ENCODE measurements at places on chromosomes 7 and 10. TPM values are rescaled to one million over a fixed set of nuclear protein-coding genes. Genes with fewer than 3 reads are reported as not detected.
A peak's percentile ranks its signal among the peaks of the same experiment; 100 is the strongest.

Gene SPDYE2
- total RNA-seq, result not detected

Gene MKX
- 22.4 TPM for total RNA-seq

Gene MYL10
- total RNA-seq, result not detected

Gene LBX1
- not detected for total RNA-seq

Gene C10orf53
- total RNA-seq, result not detected

Gene RNF148
- total RNA-seq, result 8.7 TPM

DNA sequence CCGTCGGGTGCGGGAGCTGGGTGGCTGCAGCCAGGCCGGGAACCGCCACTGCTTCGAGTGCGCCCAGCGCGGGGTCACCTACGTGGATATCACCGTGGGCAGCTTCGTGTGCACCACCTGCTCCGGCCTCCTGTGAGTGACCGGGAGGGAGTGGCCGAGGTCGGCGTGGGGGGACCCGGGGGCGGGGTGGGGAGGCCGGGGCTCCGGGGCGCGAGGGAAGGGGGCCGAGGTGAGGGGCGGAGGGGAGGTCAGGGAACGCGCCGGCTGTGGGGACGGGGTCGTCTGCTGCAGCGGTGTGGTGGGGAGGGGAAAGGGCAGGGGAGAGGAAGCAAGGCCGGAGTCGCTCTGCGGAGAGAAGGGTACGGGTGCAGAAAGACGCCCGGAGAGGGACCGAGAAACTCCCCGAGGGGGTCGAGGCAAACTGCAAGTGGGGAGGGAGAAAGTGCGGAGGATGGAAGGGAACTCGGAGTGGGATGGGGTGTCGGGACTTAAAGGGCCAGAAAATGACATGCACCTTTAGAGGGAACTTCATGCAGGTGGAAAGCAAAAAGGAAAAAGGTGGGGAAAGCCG is 518 bp downstream of the AGFG2 start:
- H3K36me3 ChIP-seq, result no peaks in the 10 kb centered on the region
- H3K27me3 ChIP-seq, result no peaks in the 10 kb centered on the region
- H3K4me3 ChIP-seq, result peak overlapping the region; percentile 90
- H3K27ac ChIP-seq, result peak overlapping the region; percentile 82
- no peak for DNase-seq

DNA sequence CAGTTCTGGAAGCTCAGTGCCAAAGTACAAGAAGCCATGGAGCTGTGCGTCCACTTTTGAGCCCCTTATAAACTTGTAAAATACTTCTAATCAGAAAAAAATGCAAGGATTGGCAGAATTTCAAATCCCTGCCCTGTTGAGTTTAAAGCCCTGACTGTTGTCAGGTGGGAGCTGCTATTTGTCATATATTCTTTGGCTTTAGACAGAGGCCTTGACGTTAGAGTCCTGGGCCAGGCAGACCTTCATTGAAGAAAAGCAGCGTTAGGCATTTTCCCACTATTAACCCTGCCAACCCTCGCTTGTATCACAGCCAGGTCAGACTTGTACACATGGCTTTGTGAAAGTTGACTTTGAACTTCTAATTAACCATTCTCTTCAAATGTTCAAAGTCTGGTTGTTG is 155.4 kb downstream of the TWIST1 start:
- no peaks in the 10 kb centered on the region for H3K36me3 ChIP-seq
- H3K27me3 ChIP-seq, result no peaks in the 10 kb centered on the region
- no peak overlapping the region for H3K27ac ChIP-seq
- H3K4me3 ChIP-seq, result no peak overlapping the region

DNA sequence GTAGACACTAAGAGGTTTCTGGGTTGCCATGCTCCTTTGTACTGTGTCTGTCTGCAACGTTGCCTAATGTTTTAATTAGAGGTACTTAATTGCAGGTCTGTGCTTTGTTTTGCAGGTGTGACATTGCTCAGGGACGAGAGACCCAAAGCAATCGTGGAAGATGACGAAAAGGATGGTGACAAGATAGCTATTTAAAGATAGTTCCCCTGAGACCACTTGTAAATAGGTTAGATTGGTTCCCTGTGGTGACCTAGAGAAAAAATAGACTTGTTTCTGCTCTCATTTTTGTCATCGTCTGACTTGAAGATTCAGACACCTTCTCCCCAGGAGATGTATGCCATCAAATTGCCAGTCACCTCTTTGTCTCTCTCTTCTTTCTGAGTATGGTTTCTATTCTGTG is 20.1 kb downstream of the PPP1R17 start:
- H3K27ac ChIP-seq, result no peak overlapping the region
- no peaks in the 10 kb centered on the region for H3K4me1 ChIP-seq
- no peak for DNase-seq
- no peak overlapping the region for H3K4me3 ChIP-seq

DNA sequence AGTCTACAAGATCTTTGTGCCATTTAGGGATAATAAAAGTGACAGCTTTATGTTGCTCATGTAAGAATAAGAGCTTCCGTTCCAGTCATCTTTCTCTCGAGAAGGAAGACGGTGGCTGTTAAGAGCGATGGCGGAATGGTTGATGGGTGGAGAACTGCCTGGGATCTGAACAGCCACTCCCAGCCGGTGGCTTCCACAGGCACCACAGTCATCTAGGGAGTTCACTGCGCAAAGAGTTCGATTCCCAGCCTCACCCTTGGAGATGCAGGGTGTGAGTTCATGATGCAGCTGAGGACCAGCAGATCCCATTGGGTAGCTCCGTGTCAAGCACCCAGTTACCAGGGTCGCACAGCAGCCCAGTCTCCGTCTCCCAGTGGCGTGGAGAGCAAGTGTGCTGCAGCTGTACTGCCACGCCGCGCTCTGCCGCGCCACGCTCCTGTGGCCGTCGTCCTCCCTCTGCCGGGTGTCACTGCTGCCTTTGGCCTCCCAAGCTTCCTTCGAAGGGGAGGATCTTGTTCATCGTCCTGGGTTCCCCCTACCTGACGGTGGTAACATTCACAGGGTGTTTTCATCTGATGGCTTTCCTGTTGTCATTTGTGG is 7.8 kb downstream of the SUN1 start:
- peaks cover 25% of the 10 kb centered on the region for H3K36me3 ChIP-seq
- H3K27me3 ChIP-seq, result no peaks in the 10 kb centered on the region
- no peak for DNase-seq
- H3K27ac ChIP-seq, result peak overlapping the region; percentile 92

- H3K4me3 ChIP-seq, result no peak overlapping the region
- H3K27ac ChIP-seq, result no peak overlapping the region
- no peaks in the 10 kb centered on the region for H3K27me3 ChIP-seq
- H3K36me3 ChIP-seq, result no peaks in the 10 kb centered on the region
- DNase-seq, result no peak
Observed at GRCh38 chr7:93629291-93629801, 54.8 kb upstream of the CALCR start.

GRCh38 chr7:130345725-130346124 is 1.1 kb downstream of the CPA5 start:
- no peak overlapping the region for H3K27ac ChIP-seq
- no peaks in the 10 kb centered on the region for H3K36me3 ChIP-seq
- no peaks in the 10 kb centered on the region for H3K4me1 ChIP-seq

- no peak for DNase-seq
- peaks cover 24% of the 10 kb centered on the region for H3K4me1 ChIP-seq
- H3K27ac ChIP-seq, result peak overlapping the region; percentile 66
- H3K27me3 ChIP-seq, result no peaks in the 10 kb centered on the region
- no peaks in the 10 kb centered on the region for H3K36me3 ChIP-seq
Observed at GRCh38 chr10:3935933-3936359, 150.9 kb upstream of the KLF6 start.

- H3K36me3 ChIP-seq, result no peaks in the 10 kb centered on the region
- no peaks in the 10 kb centered on the region for H3K4me1 ChIP-seq
Observed at GRCh38 chr7:1601956-1602355, 32.1 kb upstream of the PSMG3 start.

DNA sequence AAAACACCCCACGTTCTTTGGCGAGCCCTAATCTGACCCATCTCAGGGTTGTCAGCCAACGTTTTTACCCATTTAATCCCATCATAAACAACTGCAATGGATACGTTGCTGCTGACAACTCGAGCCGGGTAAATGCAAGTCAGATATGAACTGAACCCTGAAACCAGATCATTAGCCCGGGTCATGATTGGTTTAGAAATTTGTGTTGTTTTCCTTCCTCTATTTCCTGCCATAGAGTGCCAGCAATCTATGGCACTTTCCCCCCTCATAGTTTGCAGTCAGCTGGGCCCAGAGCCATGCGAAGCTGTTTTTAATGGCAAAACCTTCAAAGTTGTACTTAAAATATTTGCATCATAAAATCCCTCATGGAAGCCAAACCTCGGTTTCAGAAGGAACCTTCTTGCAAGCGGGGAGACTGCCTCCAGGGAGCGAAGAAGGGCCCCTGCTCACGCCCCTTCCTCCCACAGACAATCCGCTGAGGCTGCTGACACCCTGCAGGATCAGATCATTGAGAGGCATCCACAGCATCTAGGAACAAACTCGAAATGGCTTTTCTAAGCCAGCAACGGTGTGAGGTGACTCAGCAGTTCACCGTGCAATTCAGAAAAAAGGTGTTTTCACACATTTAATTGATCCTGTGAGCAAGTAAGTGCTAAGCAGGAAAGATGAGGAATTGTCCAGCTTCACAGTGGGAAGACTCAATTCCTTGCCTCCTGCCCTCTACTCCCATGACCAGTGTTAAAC is 710.1 kb downstream of the PARD3 start:
- peaks cover 28% of the 10 kb centered on the region for H3K4me1 ChIP-seq
- no peaks in the 10 kb centered on the region for H3K27me3 ChIP-seq
- H3K27ac ChIP-seq, result no peak overlapping the region
- H3K36me3 ChIP-seq, result no peaks in the 10 kb centered on the region
- H3K4me3 ChIP-seq, result no peak overlapping the region

DNA sequence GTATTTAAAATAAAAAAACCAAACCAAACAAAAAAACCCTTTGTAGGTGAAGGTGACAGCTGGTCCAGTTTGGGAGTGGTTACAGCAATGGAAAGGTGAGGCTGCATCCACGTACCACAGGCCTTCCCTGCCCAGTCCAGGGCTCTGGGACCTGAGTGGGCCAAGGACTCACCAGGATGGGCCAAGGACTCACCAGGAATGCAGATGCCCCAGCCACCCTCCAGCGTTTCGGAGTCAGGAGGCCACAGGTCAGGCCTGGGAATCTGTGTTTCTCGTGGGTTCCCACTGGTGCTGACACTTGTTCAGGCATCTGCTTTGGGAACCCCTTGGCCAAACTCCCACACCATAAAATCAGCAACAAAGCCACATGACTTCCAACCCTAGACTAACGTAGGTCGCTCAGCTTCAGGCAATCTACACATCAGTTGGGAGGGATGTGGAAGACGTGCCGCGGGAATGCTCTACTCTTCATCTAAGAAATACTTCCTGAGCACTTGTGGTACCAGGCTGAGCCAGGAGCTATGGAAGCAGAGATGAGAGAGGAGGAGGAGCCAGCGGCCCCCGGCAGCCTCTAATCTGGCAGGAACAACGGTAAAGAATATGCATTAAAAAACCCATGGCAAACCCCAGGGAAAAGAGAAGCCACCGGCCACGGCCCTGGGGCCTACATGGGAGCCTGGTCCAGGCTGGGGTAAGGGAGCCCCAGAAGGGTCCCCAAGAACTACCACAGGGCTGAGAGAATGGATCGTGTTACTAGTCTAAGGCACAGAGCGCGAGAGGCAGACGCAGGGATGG is 473.4 kb downstream of the PTPRN2 start:
- H3K27ac ChIP-seq, result no peak overlapping the region
- no peaks in the 10 kb centered on the region for H3K27me3 ChIP-seq
- H3K4me1 ChIP-seq, result no peaks in the 10 kb centered on the region
- no peak overlapping the region for H3K4me3 ChIP-seq
- no peaks in the 10 kb centered on the region for H3K36me3 ChIP-seq

GRCh38 chr10:88386204-88386788 is 196.8 kb downstream of the RNLS start:
- no peaks in the 10 kb centered on the region for H3K27me3 ChIP-seq
- DNase-seq, result no peak
- H3K27ac ChIP-seq, result peak overlapping the region; percentile 56

Data from esophagus muscularis mucosa (tissue), 4 donors.